ENCODE measurements at places on chromosomes 3 and 15.

DNA sequence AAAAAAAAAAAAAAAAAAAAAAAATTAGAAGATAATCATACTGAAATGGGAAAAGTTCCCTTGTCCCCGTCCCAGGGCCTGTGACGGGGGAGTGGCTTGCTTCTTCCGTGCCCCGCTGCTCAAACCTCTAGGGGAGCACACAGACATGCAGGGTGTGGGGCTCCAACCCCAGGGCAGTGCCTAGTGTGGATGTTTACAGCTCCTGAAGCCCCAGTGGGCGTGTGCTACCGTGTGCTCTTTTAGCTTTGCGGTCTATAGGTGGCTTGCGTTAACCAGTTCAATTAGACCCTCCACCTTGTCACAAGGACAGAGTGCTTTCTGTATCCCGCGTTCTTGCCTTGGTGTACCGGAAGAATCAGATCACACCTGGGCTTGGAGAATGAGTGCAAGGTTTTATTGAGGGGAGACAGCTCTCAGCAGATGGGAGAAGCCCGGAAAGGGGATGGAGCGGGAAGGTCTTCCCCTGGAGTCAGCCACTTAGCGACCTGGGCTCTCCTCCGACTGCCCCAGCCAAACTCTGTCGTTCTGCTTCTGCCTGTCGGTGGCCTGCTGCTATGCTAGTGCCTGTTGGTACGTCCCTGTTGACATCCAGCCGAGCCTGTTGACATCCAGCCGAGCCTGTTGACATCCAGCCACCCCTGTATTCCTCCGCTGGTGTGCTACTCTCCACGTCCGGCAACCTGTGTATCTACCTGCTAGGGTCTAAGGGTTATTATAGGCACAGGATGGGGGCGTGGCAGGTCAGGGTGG, 569.8 kb downstream of the VGLL3 start:
- no peak for DNase-seq

DNA sequence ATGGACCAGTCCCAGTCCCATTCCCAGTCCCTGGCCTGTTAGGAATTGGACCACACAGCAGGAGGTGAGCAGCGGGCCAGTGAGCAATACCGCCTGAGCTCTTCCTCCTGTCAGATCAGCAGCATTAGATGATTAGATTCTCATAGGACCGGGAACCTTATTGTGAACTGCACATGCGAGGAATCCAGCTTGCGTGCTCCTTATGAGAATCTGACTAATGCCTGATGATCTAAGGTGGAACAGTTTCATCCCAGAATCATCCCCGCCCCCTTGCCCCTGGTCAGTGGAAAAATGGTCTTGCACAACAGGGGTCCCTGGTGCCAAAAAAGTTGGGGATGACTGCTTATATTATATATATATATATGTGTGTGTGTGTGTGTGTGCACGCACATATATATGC, 63.1 kb downstream of the IFT57 start:
- no peak for DNase-seq

GRCh38 chr3:161268601-161269000, 47.5 kb downstream of the NMD3 start:
- DNase-seq = no peak

DNA sequence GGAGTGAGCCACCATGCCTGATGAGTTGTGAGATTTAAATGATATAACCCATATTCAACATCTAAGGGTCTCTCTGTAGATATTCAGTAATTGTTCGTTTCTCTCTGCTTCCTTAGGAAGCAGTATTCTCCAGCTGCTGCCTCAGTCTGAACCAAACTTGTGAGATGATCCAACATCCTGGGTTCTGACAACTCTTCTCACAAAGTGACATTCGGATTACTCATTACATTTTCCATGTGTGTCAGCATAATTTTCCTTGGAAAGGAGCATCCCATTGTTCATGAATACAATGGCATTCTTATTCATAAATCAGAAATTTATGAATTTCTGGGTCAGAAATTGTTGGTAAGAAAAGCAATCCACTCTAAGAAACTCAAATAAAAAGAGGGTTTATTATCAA, 15.0 kb upstream of the SEC22A start:
- DNase-seq = no peak

- DNase-seq = no peak
Observed at GRCh38 chr3:18771931-18772330, 346.8 kb upstream of the SATB1 start.

DNA sequence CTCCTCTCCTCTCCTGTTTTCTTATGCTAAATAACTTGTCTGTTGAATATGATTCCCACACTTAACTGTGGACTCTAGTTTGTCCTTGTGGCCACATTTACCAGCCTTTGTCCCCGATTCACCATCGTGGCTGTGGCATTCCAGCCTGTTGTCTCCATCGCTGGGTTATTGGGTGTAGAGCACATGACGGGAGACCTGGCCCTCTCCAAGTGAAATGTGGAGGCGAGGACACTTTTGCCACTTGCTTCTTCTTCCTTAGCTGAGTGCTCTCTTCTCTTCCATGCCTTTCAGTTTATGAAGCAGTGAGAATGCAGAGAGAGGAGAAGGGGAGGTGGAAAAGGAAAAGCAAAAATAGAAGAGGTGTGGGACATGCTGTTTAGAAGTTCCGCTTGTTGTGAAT, 61.5 kb upstream of the SAMMSON start:
- no peak for DNase-seq

GRCh38 chr3:14491396-14492190, 48.5 kb downstream of the GRIP2 start:
- no peak for DNase-seq

- DNase-seq = no peak
Observed at GRCh38 chr3:194061421-194062030, 74.4 kb upstream of the HES1 start.

- DNase-seq = no peak
Observed at GRCh38 chr3:4759689-4760312, 219.4 kb upstream of the BHLHE40 start.

- no peak for DNase-seq
Observed at GRCh38 chr3:59450946-59451763, 401.3 kb upstream of the CFAP20DC start.

DNA sequence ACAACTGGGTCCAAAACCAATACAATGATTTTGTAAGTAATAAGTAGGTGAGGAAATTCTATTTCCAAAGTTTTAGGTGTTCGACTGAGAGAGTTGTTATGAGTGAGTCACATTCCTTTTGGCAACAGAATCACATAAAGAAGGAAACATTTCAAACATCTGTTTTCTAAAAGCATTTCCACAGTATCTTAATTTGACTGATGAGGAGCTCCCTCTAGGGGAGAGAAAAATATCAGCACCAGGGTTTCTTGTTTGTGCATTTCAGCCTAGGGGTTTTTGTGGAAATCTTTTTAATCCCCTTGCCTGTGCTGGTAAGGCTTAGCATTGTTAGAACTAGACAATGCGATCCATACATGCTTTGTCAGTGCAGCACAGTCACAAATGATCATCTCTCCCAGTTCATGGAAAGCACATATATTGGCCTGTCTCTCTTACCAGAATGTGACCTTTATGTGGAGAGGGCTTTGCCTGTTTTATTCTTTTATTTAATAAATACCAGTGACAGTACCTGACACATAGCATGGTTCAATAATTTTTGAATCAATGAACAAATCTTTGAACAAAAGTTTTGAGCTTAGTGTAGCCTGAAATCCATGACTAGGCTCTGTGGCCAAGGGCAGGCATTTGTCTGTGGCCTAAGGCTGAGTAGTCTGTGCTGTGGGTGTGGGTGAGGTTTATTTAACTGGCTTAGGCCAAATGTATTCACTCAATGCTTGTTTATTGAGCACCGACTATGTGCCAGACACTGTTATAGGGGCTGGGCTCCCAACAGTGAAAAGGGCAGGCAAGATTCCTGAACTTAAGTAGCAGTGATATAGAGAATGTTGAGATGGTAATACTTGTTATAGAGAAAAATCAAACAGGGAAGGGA, 21.1 kb upstream of the IQCF6 start:
- DNase-seq = peak; percentile 16

DNA sequence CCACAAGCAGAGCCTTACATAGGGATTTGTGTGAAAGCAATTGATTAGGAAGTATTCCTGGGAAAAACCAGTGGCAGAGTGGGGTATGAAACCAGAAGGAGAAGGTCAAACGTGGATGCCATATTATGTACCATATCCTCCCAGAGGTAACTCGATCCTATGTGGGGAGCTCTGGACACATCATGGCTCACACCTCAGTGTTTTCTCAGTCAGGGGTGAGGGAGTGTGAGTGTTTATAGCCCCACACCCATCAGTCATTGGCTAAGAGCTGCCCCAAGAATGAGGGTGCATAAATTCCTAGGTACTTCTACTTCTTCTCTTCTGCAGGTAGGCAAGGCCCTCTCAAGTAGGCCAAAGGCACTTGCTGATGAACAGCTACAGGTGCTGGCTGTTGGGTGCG, 28.2 kb upstream of the PDZRN3 start:
- DNase-seq = no peak

- DNase-seq = no peak
Observed at GRCh38 chr3:49174397-49174985, 3.1 kb downstream of the KLHDC8B start.

DNA sequence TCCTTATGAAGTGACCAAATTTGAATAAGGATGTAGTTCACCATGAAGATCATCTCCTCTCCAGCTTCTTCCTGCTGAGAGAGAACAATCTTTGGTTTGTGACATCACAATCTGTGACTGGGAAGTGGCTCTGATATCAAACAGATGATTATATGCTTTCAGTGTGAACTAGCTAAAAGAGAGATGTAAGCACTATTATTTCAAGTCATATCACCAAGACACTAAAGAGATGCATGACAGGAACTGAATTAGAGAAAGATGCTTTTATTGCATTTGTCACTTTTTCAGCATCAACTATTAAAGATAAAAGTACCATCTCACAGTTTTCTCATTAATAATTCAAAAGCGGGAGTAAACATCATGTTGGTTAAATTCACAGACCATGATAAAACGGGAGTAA, 3.5 kb downstream of the CHRM5 start:
- no peak for DNase-seq

DNA sequence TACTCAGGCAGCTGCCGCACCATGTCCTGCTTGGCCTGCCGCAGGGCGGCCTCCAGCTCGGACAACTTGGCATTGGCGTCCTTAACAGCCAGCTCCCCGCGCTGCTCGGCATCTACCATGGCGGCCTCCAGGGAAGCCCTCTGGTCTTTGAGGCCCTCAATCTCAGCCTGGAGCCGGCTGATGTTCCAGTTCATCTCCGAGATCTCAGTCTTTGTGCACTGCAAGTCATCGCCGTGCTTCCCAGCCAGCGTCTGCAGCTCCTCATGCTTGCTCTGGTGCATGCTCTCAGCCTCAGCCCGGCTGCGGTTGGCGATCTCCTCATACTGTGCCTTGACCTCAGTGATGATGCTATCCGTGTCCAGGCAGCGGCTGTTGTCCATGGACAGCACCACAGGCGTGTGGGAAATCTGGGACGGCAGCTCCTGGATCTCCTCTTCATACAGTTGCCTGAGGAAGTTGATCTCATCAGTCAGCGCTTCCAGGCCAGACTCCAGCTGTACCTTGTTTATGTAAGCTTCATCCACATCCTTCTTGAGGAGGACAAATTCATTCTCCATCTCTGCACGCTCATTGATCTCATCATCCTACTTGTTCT, 15.5 kb upstream of the PSTPIP1 start:
- DNase-seq = no peak

DNA sequence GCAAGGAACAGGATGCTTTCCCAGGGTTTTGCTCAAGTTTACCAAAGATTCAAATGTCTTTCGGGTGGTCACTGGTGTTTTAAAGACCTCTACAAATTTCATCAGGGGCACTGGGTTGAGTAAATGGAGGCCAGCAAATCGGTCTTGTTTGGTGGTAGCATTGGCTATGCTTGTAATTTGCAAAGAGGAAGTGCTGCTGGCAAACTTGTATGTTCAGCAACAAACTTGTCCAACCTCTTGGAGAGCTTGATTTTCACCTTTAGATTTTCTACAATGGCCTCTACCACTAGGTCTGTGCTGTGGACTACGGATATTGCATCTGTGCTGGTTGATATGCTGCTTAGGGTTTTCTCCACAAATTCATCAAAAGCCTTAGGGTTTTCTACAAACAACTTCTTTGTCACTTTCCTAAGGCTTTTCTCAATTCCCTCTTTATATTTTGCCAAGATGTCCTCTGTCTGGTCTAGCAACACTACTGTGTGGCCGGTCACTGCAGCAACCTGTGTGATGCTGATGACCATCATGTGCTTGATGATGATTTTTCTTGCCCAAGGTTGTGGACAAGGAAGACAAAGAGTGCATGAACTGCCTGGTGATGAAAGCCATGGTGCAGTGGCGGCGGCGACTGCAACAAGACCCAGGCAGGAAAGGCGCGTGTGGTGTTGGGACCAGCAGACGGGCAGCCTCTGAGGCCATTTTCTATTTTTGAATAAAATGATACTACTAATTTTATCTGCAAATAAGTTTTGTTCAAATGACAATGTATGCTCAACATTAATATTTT, 50.8 kb downstream of the RFX7 start:
- no peak for DNase-seq

DNA sequence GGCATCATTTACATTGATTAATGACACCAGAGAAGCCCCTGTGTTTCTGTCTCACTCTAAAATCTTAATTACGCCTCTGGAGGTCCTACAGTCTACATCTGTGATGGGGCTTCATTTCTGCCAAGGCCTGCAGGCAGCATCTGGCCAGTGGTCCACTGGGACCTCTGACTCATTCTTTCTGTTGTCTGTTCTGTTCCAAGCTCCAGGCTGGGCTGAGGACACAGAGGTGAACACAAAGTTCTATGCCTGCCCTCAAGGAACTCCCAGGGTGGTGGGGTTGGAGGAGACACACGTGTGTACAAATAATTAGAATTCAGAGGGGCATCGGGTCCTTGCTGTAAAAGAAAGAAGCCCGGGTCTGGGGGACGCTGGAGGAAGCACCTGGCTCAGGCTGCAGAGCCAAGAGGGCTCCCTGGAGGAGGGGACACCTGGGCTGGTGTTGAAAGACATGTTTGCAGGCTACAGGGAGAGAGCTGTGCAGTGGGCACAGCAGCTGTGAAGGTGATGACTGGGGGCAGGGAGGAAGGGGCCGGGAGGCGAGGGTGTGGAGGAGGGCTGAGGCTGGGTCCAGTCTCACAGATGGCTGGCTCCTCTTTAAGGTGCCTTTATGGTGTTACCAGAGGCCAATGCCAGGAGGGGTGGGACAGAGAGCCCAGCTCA, 103.3 kb upstream of the PRR23E start:
- DNase-seq = no peak

- DNase-seq = peak; percentile 55
Observed at GRCh38 chr3:123586131-123586530, 1.3 kb upstream of the HACD2 start.

DNA sequence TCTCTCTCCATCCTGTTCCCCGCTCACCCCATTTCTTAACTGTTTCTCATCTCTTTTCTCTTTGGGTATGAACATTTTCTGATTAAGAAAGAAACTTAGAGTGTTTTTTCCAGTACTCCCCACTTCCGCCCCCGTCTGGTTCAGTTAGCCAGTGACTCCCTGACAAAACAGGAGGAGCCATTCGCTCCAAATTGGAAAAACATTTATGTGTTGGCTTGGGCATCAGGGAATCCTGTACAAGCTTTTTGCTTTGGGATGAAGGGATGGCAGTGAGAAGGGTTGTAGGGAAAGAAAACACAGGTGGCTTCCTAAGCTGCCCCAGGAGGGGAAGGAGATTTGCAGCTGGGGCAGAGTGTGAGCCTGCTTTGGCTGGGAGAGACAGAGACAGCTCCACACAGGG, 47.0 kb downstream of the BOC start:
- DNase-seq = no peak
